ENCODE measurements at places on chromosomes 4 and X.

DNA sequence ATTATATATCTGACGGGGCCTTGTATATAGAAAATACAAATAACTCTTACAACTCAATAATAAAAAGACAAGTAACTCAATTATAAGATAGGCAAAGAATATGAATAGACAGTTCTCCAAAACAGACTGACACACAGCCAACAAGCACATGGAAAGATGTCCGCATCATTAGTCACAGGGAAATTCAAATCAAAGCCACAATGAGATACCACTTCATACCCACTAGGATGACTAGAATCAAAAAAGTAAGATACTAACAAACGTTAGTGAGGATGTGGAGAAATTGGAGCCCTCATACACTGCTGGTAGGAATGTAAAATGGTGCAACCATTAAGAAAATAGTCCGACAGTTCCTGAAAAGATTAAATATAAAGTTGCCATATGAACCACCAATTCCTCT, 115.7 kb downstream of the RCHY1 start:
- DNase-seq = no peak

DNA sequence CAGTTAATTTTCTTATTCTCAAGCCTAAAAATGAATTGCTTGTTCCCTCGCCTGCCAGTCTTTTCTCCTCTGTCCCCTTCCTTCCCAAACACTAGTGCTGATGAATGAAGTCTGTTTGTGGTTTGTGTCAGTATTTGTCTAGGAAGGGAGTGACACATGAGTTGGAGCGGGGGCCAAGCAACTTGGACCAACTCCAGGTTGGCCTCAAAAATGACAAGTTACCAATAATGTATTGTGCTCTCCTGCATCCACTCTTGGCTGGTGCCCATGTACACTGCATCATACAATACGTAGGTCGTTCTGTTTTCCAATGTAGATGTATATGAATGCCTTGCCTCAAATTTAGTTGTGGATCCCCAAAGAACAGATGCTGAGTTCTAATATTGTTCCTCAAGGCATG, 223.0 kb upstream of the GPC4 start:
- DNase-seq = no peak

- DNase-seq = no peak
Observed at GRCh38 chr4:6926681-6927478, 17.3 kb downstream of the TBC1D14 start.

DNA sequence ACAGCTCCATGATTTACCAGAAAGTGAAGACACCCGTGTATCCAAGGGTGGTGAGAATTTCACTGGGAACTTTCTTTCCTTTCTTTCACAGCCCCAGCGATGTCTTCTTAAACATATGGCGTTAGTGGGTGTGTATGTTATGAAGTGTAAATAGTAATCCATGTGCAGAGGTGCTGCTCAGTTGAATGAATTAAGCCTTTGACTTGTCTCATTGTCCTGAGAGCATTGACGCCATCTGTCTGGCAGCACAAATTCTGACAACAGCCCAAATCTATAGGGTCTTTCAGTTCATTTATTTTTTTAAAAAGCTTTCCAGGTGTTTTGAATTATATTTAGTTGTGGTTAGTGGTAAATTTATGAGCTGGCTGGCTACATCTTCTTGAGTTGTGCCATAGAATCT, 69.4 kb downstream of the CLCN5 start:
- DNase-seq = no peak

GRCh38 chr4:11426731-11427120, 2.0 kb downstream of the HS3ST1 start:
- peak; percentile 34 for DNase-seq

GRCh38 chrX:153727123-153727931, 2.7 kb downstream of the ABCD1 start:
- no peak for DNase-seq

DNA sequence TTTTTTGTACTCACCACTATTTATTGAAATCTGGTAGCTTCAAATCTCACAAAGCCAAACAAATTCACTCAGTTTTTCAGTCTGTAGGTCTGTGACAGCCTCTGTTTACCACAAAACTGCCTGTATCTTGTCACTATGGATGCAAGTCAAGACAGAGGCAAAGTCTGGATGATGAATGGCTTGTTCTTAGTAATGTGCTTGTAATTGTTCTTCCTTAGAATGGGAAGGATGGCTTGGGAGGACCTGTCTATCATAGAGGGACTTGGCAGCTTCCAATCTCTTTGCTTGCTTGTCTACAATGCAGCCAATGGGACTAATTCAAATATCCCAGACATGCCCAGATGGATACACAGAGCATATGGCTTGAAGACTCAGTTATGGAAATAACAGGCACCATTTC, 141.2 kb upstream of the SCML1 start:
- no peak for DNase-seq

- DNase-seq = no peak
Observed at GRCh38 chr4:24933684-24934275, 20.9 kb upstream of the CCDC149 start.

GRCh38 chrX:25555521-25555920, 539.8 kb upstream of the ARX start:
- DNase-seq = no peak

GRCh38 chr4:54402880-54403480, 173.9 kb downstream of the PDGFRA start:
- no peak for DNase-seq

- DNase-seq = no peak
Observed at GRCh38 chr4:182062936-182063335, 180.3 kb upstream of the TENM3 start.

GRCh38 chrX:22934640-22935039, 65.1 kb upstream of the DDX53 start:
- DNase-seq = no peak

- DNase-seq = no peak
Observed at GRCh38 chr4:149029056-149029651, 586.9 kb upstream of the NR3C2 start.

DNA sequence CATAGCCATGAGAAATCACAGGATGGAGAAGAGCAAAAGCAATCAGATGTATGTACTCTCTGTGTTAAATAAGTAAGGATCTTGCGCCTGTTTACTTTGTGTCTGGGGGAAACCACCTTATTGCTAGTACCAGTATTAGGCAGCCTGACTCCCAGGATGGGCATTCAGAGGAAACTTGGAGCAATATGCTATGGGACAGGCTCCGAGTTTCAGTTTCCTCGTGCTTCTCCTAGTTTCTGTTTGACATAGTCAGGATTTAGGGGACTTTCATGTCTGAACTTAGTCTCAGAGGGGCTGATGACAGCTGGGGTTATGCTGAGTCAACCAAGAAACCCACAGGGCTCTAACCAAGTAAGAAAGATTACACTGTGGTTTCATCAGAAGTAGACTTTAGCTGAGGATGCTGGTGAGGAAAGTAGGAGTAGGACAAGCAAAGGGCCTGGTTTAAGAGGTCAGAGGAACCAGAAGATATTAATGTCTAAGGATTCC, 13.5 kb downstream of the NSUN7 start:
- no peak for DNase-seq

GRCh38 chr4:117429061-117429460, 343.7 kb upstream of the TRAM1L1 start:
- no peak for DNase-seq

- no peak for DNase-seq
Observed at GRCh38 chr4:64766565-64766964, 357.3 kb upstream of the TECRL start.

DNA sequence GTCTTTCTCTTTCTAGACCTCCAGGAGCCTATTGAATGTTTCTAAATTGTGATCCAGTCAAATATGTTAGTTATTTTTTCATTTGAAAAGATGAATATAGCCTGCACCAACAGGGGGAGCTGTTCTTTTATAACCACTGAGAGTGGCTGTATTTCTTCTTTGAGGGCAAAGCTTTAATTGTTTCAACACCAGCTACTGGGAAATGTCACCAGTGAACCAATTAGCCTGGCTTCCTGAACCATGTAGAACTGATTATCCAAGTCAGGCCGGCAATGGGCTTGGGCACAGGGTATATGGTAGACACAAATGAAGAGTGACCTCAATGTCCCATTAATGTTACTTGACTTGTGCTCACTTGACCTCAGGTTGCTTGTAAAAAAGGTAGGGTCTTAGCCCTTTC, 4.8 kb upstream of the DAPP1 start:
- DNase-seq = no peak

DNA sequence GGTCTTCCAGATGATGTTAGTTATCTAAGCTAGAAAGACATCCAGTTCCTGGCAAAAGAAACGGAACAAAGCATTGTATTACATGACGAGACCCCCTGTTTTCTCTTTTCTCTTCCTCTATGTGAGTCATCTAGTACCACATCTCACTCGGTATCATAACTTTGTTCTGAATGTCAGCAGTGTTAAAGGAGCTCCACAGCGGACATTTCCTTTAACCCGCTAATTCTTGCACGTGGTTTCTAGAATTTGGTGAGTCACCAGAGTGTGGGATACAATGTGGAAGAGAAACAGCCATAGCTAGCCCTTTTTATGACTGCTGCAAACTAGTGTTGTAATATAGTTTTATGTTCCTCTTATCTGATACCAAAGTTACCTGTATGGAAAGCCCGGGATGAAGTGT, 243.7 kb downstream of the TENM3 start:
- no peak for DNase-seq

GRCh38 chr4:121016611-121017010, 55.7 kb downstream of the NDNF start:
- no peak for DNase-seq

DNA sequence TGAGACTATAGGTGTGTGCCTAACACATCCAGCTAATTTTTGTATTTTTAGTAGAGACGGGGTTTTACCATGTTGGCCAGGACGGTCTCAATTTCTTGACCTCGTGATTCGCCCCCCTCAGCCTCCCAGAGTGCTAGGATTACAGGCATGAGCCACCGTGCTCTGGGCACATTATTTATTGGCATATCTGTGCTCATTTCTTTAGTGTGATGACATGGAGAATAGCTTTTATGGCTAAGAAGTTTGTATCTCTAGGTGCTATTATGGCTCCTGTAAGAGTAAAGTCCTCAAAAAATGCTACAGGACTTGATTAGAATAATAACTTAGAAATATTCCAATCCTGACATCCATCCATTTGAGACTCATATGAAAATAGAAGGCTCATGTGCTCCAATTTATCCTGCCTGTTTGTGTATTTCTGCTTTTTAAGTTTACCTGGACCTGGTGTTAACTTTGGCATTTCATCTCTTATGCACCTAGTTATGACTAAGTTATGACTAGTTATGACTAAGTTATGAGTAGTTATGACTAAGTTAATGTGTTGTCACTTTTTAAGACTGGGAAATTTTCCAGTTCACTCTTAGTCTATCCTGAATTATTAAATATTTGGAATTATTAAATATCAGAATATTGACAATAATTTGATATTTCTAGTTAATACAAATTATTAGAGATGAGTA, 36.4 kb upstream of the UNC5C start:
- no peak for DNase-seq

All from NCI-H526 (cell line).